ENCODE measurements at places on chromosomes 7 and 10. TPM values are rescaled to one million over a fixed set of nuclear protein-coding genes. Genes with fewer than 3 reads are reported as not detected.

DNA sequence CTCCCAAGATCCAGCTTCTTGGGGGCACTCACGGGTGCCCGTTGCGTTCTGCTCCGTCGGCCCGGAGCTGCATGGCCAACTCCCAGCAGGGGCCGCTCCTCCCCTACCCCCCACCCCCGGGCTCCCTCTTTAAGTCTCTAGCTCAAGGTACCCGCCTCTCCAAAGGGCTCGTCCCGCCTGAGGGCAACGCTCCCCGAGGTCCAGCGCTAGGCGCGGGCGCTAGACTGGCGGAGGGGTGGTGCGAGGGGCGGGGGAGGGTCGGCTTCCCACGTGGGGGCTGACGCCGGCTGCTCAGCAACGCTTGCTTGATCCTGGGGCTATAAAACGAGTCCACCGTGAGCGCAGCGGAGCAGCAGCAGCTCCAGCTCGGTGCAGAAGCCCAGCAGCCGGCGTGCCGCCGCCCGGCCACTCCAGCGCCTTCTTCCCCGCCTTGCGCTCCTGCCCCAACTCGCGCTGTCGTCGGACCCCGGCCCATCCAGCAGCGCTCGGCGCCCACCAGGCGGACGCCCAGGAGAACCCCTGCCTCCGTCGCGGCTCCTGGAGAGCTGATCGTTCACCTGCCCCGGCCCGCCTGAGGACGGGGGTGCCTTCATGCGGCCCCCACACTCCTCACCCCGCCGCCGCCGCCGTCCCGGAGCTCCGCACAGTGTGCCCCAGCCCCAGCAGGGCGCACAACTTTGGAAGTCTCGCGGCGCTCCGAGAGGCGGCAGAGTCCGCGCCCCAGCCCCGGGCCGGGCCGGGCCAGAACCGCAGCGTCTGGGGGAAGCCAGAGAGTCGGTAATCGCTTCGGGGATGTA, at the start of gene ADRA2A:
TSS of gene ADRA2A (plus strand) at position 348 of the 797 bp plus-strand sequence. CDS start 968 bp downstream, outside the sequence.
- DNase-seq, result peak; percentile 28

DNA sequence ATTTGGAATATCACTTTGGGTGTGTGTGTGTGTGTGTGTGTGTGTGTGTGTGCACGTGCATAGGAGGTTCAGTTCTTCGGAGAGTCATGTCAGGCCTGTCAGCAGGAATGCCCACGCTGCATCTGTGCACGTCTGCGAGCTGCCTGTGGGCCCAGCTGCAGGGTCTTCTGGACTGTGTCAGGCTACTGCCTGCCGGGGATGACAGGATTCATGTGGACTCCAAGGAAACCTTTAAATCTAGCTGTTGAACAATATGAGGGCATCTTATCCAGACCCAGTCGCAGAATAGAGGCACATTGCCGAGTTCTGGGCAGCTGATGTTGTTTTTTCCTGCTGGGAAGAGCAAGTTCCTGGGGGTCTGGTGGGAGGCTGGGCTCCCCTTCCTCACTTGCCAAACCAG, 19.0 kb downstream of the AQP1 start:
- DNase-seq, result no peak

DNA sequence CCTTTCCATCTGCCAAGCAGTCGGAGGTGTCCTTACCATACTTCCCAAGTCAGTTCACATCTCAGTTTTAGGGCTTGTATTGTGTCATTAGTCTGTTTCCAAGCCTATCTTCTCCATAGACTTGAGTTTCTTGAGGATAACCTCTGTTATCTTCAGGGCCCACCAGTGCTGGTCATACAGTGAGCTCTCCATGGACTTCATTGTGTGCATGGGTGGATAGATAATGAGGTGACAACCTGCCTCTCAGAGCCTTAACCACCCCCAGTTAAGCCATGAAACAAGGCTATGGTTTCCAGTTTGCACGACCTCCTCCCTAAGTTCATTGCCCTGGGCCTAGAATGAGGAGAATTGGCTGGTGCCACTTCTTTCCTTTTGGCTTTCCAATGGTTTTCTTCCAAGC, 38.5 kb upstream of the WAC start:
- no peak for DNase-seq

DNA sequence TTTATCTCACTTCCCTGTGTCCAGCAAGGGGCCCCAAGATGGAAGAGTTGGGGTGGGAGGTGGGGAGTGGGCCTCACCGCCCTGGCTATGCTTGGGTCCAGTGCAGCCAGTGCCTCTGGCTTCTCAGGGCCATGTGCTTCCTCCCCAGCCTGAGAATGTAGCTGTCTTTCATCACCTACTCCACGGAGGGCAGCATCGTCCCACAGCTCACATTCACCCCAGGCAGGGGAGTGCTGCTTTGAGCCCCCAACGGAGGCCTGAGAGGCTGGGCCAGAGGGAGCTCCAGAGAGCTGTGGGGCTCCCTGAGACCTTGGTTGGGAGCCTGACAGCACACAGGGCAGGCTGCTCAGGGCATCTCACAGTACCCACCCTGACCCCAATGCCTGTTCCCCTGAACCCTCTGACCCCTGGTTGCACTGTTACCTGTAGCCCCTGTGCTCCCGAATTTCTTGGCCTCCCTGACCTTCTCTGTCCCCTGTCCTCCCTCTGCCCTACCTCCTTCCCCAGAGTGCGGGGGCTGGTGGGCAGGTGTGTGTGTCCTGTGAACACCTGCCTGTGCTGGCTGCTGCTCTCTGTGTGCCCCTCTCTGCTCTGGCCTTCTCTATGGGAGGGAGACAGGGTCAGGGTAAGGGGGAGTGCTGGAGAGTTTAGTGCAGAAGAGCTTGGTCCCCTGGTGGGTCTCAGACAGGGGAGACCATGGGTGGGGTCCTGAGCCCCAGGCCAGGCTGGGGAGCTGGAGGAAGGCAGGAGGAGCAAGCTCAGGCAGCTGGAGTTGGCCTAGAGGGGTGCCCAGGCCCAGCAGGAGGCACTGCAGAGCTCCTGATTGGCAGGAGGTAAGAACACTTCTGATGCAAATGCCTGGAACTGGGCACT, 19.6 kb upstream of the ZNF488 start:
- DNase-seq, result no peak

DNA sequence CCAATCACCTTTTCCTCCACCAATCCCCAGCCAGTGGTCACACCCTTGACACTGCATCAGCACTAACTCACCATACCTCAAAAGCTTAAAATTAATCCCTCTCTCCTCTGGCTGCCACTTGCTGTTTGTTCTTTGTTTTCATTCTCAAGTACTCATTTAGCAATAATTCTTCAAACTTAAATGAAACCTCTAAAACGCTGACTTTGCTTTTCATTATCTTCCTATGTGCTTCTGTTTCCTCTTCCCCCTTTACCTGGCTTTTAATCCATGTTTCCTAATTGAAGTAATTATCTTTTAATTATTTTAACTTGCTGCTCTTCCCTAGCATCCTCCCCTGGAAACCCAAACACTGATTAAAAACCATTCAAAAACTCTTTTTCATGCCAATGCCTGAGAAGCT, 348.9 kb upstream of the MEOX2 start:
- no peak for DNase-seq

GRCh38 chr7:45324683-45325237, 167.2 kb downstream of the RAMP3 start:
- no peak for DNase-seq

DNA sequence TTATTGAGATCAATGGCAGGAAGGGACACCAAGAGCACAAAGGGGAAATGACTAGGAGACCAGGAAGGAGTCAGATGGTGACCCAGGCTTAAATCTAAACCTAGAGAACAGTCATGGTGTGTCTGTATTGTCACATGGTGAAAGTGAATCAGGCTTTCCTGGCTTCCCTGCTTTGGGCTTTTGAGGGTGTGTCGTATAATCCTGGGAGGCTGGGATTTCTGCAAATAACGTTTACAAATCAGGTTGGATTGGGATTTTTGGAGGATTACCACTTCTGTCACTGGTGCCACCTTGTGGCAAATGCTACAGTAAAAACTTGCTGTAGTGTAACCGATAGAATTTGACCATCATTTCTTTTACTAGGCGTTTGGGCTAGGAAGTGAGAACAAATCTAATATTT, 502.6 kb downstream of the NRG3 start:
- no peak for DNase-seq

DNA sequence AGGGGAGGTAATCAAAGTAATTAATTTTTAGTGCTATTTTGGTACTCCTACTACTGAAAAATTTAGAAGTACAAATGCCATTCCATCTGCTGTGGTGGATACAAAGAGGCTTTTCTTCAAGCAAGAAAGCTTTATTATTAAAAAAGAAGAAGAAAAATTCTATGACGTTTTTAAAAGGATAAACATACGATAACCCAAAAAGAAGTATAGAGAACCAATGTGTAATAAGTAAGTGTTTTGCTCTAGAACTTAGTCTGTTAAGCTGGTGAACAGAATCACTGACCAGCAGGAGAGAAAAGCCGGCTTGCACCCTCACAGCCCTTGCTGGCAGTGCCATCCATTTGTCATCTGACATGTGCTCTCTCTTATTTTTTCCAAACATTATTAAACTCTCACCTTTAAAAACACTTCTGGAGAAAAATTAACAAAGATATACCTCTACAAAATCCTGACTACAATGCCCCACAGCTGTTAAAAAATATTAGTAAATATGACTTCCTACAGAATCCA, 81.5 kb downstream of the SRPK2 start:
- DNase-seq, result no peak

- DNase-seq, result no peak
Observed at GRCh38 chr10:63120554-63120953, 12.6 kb upstream of the NRBF2 start.

DNA sequence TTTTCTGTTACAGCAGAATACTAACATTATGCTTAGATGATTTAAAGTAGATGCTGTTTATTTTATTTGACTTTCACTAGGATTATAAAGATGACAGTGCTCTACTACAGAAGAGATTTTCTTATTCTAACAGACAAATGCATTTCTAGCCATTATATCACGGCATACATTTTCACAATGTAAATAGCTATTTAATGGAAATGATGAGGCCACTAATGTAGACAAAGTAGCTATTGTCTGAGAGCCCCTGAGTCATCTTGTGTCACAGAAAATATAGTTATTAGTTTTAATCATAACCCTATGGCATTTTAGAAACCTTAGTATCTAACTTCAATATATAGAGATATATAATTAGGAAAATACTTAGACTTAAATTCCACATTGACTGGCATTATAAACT, 158.0 kb upstream of the AHR start:
- DNase-seq, result no peak

DNA sequence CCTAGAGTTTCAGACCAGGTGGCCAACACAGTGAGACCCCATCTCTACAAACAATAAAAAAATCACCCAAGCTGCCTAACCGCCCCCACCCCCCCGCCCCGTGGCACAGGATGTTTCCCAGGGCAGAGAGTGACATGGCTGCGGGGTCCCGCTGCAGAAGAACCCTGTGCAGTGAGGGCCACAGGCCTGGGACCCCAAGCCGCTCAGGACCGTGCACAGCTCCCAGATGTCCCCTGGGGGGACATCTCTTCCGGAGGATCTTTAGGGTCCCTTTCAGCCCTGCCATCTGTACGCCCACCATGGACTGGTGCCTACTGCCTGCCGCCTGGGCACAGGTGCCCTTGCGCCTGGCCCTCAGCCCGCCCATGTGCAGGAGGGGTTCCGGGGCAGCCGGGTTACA, 373.6 kb downstream of the DNAJB6 start:
- no peak for DNase-seq

Gene DMBT1
- not detected for total RNA-seq

Gene PRKRIP1
- total RNA-seq, result 12.9 TPM

Gene COL17A1
- total RNA-seq, result 0.55 TPM

Gene TACR2
- total RNA-seq, result 0.24 TPM

Gene FAM25G
- not detected for total RNA-seq

Gene KLF14
- total RNA-seq, result not detected
